OCI-M1 (cell line): ENCODE measurements at places on chromosomes 13 and 19.

- DNase-seq = no peak
Measured at GRCh38 chr13:71866335-71867130, 471 bp downstream of the DACH1 start.

GRCh38 chr19:13164343-13165161 lies 14.3 kb downstream of the IER2 start:
- DNase-seq = peak; percentile 70

- DNase-seq = no peak
Measured at GRCh38 chr19:42226886-42227285, 6.8 kb downstream of the ZNF526 start.

DNA sequence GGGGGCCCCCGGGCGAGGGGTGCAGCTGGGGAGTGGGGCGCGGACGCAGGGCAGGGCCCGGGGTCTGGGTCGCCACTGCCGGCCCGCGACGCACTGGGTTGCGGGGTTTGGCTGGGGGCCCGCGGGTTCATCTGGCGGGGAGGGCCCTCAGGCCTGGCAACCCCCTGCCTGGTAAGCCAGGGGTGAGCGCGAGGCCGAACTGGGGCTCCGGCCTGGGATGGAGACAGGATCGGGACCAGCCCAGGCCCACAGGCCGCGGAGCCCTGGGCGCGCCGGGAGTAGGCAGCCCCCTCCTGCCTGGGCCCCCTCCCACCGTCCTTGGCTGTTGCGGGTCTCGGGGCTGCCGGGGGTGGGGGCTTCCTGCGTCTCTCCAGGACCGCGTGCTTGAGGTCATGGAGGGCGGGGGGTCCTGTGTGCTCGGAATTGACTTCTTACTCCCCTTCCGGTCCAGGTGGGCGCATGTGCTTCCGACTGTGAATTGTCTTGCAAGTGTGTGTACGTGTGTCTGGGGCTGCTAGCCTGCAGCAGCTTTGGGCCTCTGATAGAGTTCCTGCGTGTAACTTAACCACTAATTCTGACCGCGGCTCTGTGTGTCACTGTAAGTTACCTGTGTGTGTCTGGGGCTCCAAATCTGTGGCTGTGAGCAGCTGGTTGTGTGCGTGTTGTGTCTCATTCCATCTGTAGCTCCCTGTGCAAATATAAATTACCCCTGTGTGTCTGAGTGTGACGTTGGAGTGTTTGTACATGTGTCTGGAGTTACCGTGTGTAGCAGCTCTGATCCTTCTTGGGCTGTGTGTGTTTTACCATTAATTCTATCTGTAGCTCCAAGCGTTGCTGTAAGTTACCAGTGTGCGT lies 751 bp downstream of the GRAMD1A start:
- DNase-seq = peak; percentile 72

DNA sequence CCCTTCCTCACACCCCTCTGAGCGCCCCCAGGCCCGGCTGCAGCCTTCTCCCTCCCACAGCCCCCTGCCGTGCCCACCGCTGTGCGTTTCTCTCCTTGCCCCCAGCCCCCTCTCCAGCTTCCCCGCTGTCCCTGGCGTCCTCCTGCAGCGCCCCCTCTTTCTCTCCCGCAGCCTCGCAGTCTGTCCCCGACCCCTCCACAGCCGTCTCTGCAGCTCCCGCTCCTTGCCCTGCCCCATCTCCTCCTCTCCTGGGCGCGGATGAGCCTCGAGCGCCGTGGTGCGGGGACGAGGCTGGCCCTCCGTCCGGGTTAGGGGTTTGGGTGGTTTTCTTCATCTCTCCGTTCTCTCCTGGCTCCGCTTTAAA lies 1.1 kb downstream of the KMT5C start:
- DNase-seq = peak; percentile 65

GRCh38 chr19:47021536-47022139 lies 2.0 kb downstream of the NPAS1 start:
- no peak for DNase-seq

- no peak for DNase-seq
Measured at GRCh38 chr19:28971049-28971448, 241.9 kb downstream of the UQCRFS1 start.

DNA sequence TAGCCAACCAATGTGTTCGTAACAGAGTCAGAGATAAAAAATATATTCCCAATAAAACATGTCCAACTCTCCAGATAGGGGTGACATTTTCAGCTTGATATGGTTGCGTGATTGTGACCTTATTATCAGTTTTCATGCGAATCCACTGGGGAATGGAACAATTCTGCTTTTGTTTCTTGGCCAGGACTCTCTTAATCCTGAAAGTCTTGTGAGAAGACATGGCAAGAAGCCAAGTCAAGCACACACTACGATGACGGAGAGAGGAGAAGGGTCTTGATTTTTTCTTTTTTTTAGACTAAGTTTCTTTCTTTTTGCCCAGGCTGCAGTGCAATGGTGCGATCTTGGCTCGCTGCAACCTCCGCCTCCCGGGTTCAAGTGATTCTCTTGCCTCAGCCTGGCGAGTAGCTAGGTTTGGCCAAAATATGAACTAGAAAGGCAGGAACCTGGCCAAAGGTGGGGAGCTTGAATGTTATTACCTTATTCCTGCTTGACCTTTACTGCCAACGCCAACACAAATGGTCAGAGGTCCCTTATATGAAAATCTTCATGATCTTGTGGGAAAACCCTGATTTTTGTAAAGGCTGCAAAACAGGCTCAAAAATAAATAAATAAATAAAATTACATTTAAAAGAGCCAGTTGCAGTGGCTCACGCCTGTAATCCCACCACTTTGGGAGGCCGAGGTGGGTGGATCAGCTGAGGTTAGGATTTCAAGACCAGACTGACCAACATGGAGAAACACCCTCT lies 14.5 kb downstream of the ZNF816 start:
- DNase-seq = no peak

- no peak for DNase-seq
Measured at GRCh38 chr19:326871-327270, 17.7 kb downstream of the MIER2 start.

GRCh38 chr13:32300920-32301319 lies 14.2 kb downstream of the ZAR1L start:
- no peak for DNase-seq

GRCh38 chr13:36294096-36294495 lies 3.5 kb downstream of the CCDC169 start:
- DNase-seq = peak; percentile 38

GRCh38 chr13:93079294-93079693 lies 147.3 kb upstream of the GPC6 start:
- DNase-seq = peak; percentile 34
